H7 (cell line): ENCODE measurements at places on chromosomes 2 and 18.

DNA sequence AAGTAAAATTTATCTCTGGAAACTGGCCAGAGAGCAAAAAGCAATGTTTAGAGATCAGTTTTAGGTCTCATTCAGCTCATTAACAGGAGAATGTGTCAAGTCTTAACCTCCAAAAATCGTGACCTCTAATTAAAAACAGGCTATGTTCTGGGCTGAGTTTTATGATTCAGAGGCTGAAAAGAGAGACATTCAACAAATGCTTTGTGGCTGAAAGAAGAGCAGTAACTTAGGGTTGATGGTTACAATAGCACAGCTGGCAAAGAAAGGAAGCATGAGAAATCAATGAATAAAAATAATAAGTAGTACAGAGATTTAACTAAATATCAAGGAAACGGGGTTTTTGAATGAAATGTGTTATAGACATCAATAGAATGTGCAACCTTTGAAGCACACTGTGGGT, 13.1 kb downstream of the TGIF1 start:
- no peak for DNase-seq

DNA sequence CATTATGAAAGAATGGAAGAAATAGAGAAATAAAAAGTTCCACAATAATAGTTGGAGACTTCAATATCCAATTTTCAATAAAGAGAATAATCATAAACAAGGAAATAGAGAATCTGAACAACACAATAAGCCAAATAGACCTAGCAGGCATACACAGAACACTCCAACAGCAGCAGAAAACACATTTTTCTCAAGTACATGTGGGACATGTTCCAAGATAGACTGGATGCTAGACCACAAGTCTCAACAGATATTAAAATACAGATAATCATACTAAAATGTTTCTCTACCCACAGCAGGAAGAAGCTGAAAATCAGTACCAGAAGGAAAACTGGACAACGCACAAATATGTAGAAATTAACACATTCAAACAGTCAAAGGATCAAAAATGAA, 113.9 kb downstream of the USP34 start:
- no peak for DNase-seq

DNA sequence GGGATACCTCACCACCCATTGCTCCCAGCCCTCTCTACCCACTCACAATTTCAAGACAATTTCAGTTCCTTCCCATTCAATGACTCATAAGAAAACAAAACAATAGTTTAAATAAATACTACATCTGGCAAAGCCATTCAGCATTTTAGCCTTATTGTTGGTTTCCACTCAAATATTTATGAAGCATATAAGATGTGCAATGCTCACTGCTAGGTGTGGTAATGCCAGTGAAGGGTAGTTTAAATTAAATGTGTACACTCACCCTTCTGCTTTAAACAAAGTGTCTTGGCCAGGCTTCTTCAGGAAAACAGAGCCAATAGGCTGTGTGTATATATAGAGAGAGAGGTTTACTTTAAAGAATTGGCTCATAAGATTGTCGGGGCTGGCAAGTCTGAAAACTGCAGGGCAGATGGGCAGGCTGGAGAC, 37.0 kb downstream of the INO80C start:
- no peak for DNase-seq

DNA sequence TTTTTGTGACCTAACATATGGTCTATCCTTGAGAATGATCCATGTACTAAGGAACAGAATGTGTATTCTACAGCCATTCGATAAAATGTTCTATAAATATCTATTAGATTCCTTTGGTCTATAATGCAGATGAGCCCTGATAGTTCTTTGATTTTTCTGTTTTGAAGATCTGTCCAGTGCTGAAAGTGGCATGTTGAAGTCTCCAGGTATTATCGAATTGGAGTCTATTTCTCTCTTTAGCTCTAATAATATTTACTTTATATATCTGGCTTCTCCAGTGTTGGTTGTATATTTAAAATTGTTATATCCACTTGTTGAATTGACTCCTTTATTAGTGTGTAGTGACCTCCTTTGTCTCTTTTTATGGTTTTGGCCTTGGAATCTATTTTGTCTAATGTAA, 377.9 kb downstream of the ARL6IP6 start:
- no peak for DNase-seq

GRCh38 chr2:3423492-3424170, 44.1 kb downstream of the TRAPPC12 start:
- peak; percentile 92 for DNase-seq

GRCh38 chr18:10490401-10491165, 35.2 kb upstream of the NAPG start:
- DNase-seq, result peak; percentile 85

DNA sequence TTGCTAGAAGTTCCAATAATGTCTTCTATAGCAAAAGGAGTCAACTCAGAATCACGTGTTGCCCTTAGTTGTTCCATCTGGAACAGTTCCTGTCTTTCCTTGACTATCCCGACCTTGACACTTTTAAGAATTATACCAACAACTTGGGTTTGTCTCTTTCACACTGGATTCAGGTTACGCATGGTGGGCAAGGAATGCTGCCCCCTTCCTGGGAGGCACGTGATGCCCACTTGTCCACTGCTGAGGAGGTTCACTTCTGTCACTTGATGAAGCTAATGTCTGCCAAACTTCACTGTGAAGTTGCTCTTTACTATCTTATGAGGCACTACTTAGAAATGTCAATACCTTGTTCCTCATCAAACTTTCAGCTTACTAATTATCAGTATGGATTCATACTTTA, 5.3 kb downstream of the COX5B start:
- peak; percentile 10 for DNase-seq

- DNase-seq, result no peak
Observed at GRCh38 chr2:16587601-16588000, 78.0 kb downstream of the CYRIA start.

GRCh38 chr2:196592331-196592910, 47.1 kb upstream of the CCDC150 start:
- no peak for DNase-seq

GRCh38 chr2:216195565-216196029, 86.4 kb downstream of the XRCC5 start:
- no peak for DNase-seq

- no peak for DNase-seq
Observed at GRCh38 chr2:151919786-151920185, 91.6 kb upstream of the ARL5A start.

- DNase-seq, result no peak
Observed at GRCh38 chr2:176830362-176830761, 382.2 kb upstream of the HNRNPA3 start.

- no peak for DNase-seq
Observed at GRCh38 chr2:227036527-227036926, 127.5 kb downstream of the COL4A4 start.

- no peak for DNase-seq
Observed at GRCh38 chr18:12397793-12398192, 9.9 kb upstream of the PRELID3A start.

DNA sequence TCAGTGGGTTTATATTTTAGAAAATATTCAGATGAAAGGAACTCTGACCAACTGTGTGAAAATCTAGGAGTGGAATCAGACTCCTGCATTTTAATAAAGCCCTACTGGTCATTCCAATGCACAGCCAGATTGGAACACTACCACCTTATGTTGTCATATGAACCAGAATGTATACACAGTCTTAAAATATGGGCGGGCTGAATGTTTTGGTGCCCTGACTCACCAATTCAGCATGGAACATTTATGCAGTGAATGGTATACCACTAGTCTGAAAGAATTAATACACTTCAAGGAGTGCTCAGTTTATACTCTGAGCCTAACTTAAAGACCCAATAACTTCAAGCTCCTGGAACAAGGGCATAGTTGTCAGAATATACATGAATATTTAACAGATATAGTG, 280.9 kb upstream of the TCF4 start:
- DNase-seq, result no peak

DNA sequence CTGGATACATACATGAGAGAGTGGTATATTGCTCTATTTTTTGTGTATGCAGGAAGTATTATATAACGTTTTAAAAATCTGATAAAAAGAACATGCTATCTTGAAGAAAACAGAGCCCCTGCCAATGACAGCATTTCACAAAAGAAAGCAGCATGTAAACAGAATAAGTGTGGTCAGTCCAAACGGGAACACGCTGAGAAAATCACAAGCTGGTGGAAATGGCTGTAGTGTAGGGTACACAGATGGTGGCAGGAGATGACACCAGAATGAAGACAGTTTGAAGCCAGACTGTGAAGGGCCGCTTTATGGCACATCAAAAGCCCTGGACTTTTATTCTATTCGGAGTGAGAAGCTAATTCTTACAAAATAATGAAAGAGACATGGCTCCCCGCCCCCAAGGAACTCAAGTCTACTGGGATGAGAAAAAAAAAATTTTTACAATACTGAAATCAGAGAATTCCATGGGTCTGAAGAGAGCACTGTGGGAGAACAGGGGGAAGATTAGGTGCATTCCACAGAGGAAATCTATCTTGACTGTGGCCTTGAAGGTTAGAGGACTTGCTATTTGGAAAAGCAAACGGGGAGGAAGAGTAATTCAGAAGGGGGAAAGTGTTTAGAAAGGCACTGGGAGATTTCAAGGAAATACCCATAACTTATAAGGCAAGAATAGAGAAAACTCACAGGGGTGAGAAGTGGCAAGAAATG, 217.7 kb upstream of the SMAD7 start:
- DNase-seq, result no peak

- DNase-seq, result no peak
Observed at GRCh38 chr2:232058931-232059330, 97.4 kb downstream of the DIS3L2 start.

DNA sequence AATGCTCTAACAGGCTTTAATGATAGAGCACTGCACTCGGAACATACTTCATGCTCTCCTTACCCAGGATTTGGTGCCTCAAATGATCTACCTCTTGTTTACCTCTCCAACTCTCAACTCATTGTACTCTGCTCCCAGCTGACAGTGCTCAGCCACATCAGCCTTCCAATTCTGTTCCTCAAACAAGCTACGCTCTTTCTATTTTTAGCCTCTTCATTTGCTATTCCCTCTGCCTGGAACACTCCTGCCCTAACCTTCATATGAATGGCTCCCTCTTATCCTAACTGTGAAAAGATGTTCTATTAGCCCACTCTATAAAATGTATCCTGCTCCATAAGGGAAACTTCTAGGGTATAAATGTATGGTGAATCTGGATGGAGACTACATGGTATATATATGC, 42.5 kb downstream of the PIGN start:
- DNase-seq, result no peak

DNA sequence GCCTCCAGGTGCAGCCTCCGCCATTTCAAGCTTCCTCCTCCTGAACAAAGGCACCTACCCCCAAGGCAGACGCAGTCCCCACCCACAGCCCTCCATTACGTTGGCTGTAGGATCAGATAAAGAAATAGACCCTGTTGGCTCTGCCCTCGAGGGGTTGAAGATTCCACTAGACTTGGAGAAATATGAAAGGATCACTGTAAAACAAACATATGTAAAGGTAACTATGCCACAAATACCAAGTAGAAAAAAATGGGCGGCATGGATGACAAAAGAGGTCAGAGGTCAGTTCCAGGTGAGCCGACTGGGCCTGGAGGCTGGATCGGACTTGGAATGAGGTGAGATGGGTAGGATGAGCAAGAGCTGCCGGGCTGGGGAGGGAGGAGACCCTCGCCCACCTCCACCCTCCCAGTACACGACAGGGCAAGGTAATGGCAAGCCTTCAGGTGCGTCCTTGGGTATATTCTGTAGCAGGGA, 84.8 kb upstream of the POMC start:
- DNase-seq, result peak; percentile 23

DNA sequence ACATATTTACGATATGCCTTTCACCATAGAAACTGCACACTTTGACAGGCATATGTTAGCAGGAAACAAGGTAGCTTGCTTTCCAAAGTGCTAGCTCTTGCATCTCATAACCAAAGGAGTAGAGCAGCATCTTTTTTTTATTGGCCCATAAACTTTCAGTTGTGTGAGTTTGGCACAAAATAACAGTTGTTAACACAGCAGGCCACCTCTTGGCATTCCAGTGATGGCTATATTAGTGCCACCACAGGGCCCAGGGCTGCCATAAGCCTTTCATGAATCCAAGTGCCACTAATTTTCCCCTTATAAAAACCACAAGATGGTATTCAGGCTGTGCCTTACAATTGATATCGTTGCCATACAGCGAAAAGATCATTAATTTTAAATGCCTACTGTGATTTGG, 40.3 kb upstream of the KLF7 start:
- no peak for DNase-seq

- DNase-seq, result no peak
Observed at GRCh38 chr2:120261387-120262006, 8.8 kb downstream of the RALB start.

GRCh38 chr2:134454426-134454825, 200.6 kb downstream of the MGAT5 start:
- DNase-seq, result no peak

GRCh38 chr2:160751021-160751420, 257.4 kb upstream of the RBMS1 start:
- no peak for DNase-seq

DNA sequence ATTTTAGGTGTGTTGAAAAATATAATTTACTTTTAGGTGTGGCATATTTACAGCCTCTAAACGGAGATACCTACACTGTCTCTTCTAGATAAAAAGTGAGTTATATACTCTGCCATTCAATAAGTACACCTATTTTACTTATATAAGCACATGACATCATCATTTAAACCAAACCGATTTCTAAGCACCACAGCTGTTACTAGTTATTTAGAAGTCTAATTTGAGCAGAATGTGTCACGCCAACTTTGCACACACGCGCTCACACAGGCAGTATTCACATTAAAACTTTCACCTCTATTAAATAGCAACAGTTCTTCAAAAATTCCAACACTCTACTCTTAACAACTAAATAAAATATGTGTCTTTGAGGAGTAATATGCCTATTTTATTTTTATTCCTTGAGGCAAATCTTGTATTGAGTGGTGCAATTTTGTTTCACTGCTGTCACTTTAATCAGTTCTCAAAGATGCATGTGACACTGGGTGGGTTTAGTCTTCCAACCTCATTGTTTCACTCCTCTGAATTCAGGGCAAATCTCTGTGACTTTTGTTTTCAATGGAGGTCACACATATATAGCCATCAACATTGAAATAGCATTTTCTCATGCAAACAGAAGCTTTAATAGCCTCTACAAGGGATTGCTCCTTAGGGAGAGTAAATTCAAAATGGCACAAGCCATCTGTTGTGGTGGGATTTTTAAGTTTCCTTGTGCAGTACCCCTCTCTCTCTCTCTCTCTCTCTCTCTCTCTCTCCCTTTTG, 721.0 kb downstream of the PLCL1 start:
- no peak for DNase-seq

- DNase-seq, result peak; percentile 58
Observed at GRCh38 chr2:128378231-128379020, 59.8 kb upstream of the HS6ST1 start.

- DNase-seq, result no peak
Observed at GRCh38 chr18:77038182-77038858, 94.3 kb downstream of the MBP start.
